ENCODE measurements at places on chromosomes 16 and 17.

DNA sequence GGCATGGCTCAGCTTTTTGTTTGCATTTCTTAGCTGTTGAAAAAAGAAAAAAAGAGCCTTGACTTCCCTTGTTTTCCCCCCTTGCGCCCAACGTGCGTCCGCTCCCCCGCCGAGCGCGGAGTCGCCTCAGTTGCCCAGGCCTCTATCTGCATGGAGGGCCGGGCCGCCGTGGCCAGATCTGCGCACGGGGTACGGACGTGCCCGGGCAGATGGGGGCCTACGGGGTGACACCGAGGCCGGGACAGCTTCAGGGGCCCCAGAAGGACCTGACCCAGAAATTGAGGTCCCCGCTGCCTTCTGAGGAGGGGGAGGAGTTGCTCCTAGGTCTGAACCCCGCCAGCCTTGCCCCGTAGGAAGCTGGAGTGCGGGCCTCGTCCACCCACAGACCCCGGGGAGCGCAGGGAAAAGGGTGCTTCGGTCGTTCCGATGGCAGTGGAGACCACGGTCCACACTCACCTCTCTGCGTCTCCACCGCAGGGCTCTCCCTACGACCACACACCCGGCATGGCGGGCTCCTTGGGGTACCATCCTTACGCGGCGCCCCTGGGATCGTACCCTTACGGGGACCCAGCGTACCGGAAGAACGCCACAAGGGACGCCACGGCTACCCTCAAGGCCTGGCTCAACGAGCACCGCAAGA is 1.5 kb downstream of the IRX5 start:
- peak; percentile 61 for DNase-seq

- no peak for DNase-seq
These were observed 29.7 kb downstream of the MBTPS1 start for GRCh38 chr16:84087001-84087400.

DNA sequence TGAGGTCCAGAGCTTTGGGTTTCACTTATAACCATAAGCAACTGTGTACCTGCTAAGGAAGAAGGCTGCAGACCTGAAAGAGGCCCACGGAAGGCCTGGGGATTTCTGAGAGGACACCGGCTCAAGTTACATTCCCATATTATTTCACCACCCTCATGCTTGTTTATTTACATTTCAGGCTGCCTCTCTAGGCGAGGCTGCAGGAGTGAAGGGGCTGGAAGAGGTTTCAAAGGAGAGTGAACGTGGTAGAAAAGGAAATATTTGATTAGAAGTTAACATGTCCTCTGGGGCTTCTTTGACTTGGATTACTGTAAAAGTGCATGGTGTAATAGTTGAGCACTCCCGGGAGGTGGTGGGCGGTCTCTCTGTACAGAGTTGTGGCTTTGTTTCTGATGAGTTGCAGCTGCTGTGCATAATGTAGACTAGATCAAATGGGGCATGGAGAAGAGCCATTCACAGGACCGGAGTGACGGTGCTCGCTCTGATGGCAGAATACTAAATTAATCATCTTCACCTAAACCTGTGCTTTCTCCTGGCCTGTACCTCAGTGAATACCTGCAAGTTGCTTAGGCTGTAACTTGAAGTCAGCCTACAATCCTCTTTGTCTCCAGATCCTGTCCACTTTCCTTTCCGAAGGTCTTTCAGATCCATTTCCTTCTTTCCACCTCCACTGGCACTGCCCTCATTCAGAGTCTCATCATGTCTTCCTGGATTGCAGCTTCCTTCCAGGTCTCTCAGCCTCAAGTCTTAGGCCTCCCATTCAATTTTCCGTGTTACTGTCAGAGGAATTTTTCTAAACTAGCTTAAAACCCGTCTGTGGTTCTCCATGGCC is 1.9 kb upstream of the CPD start:
- DNase-seq = peak; percentile 78

DNA sequence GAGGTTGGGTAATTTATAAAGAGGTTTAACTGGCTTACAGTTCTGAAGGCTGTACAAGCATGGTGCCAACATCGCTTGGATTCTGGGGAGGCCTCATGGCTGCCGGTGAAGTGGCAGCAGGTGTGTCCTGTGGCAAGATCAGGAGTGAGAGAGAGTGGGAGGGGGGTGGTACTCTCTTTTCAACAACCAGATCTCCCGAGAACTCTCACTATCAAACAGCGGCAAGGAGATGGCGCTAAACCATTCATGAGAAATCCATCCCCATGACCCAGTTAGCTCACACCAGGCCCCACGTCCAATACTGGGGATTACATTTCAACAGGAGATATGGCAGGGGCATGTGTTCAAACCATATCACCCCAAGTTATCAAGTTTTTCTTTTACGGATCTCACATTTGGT is 44.0 kb upstream of the CBX4 start:
- no peak for DNase-seq

DNA sequence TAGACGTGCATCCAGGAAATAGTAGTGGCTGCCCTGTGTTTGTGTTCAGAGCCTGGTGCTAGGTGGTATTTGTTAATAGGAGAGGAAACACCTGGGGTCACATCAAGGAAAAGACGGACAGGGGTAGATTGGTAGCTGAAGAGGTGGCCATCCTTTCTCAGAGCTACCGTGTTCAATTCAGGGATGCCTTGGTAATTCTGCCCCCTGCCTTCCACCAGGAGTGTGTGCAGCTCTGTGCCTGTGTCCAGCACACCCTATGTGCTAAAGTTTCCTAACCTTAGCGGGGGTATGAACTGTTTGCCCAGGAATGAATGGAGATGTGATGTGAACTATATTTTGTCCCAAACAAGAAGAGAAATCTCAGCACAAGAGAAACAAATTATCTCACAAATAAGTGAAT is 174.1 kb upstream of the MPHOSPH6 start:
- DNase-seq = no peak

DNA sequence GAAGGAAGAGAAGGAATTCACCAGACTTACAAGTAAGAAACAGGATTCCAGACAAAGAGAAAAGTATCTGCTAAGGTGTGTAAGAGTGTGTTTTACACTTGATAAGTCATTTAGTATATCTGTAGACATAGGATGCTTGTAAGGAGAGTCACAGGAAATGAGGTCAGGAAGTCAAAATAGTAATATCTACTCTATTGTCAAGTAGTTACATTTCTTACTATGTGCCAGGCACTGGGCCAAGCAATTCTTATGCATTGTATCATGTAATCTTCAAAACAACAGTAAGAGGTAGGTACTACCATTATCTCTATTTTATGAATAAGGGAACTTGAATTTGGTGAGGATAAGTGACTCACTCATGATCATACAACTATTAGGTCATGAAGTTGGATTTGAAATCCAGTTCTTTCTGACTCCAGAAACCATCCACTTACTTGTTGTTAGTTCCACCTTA is 129.1 kb downstream of the SNX11 start:
- DNase-seq = no peak

DNA sequence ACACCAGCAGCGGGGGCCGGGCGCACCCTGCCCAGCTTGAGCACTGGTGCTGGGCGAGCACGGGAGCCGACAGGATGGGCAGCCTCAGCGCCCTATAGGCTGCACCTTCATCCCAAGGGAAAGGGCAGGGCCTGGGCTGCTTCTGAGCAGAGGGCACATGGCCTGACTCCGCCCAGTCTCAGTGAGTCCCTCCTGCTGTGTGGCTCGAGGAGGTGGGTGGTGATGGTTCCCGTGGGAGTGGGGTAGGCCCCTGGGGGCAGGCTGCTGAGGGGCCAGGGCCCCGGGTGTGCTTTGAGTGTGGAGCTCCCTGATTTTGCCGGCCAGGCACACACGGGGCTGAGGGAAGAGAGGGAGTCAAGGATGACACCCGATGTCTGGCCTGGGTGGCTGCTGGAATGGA is 37.9 kb downstream of the TSC2 start:
- DNase-seq = no peak

- DNase-seq = no peak
These were observed 31.5 kb downstream of the NEUROD2 start for GRCh38 chr17:39576187-39576586.

DNA sequence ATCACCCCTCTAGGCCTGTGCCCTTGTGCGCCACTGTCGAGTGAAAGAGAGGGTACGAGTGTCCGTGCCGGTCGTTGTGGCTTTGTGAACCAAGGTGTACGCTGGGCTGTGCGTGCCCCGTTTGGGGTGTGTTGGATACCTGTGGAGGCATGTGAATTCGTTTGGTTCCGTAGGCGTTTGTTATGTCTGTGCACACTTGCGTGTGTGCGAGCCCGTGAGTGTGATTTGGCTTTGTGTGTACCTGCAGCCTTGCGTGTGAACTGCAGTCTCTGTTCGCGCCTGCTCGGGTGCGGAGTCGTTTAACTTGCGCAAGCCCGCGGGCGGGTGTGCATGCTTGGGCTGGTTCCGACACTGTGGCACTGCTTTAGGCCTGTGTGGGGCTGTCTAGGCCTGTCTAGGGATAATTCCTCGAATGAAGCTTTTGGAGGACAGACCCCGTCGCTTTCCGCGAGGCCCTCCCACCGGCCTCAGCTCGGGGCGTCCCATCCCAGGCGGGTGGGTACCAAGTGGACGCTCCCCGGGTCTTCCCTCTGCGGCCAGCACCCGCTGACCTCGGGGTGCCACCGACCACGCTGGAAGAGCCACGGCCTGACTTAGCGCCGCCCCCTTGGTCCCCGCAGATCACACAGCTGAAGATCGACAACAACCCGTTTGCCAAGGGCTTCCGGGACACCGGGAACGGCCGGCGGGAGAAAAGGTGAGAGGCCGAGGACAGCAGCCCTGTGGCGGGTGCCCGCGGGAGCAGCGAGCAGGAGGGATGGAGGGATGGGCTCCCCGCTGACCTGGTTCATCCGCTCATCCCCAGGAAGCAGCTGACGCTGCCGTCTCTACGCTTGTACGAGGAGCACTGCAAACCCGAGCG is 4.4 kb downstream of the TBX2 start:
- peak; percentile 69 for DNase-seq

GRCh38 chr16:81527477-81528178 is 83.0 kb downstream of the CMIP start:
- no peak for DNase-seq

GRCh38 chr17:28370035-28370743 is at the start of gene VTN:
VTN (minus strand) TSS chr17:28370307; CDS start chr17:28370203, 104 bp downstream.
- no peak for DNase-seq

DNA sequence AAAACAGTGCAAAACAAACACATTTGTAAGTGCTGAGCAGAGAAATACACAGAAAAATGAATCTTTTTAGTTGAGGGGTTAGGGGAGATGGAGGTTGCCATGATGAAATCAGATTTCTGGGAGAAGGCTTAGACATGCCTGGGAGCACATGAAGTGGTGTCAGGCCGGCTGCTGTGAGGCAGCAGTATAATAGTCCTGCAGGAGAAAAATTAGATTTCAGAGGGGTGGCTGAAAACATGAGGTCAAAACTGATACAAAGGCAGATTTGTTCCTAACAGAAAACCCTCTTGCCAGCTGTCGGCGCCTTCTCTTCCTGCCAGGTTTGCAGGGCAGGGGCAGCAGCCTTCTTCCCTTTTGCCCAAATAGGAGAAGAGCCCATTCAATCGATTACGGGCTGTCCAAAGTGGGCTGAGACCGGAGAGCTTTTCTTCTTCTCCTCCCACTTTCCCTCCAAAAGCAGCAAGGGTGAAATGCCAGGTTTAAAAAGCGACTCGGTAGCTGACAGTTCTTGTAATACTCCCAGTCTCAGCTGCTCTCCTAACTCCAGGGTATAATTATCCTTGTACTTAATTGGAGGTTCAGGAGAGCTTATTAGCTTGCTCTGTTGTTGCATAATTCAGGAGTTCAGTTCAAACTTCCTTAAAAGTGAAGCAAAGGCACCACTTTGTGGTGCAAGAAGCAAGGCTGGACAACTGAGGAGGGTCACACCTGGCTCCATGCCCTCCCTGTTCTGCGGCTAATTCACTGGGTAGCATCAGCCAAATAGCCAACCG is 80.0 kb downstream of the PCTP start:
- DNase-seq = no peak

- DNase-seq = no peak
These were observed 79.8 kb downstream of the EMP2 start for GRCh38 chr16:10500582-10500981.

- DNase-seq = no peak
These were observed 58.1 kb downstream of the SLFN11 start for GRCh38 chr17:35315283-35315682.

DNA sequence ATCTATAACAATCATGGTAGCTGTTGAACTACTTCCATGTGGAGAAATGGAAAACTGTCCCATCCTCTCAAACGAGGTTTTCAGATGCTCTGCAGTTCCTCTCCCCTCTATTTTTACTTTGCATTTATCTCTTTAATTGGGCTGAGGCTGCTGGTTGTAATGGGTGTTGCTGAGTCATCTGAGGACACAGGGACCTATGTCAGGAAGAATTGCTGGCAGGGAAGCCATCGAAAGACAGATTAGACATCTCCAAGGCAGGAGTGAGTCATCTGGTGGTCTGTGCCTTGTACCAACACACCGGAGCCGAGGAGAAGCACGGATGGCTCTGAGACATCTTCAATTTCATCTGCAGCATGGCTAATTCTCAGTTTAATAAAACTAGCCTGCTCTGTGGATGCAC is 394.5 kb downstream of the GRIN2A start:
- no peak for DNase-seq

- DNase-seq = no peak
These were observed 8.3 kb downstream of the EME1 start for GRCh38 chr17:50381260-50381815.

DNA sequence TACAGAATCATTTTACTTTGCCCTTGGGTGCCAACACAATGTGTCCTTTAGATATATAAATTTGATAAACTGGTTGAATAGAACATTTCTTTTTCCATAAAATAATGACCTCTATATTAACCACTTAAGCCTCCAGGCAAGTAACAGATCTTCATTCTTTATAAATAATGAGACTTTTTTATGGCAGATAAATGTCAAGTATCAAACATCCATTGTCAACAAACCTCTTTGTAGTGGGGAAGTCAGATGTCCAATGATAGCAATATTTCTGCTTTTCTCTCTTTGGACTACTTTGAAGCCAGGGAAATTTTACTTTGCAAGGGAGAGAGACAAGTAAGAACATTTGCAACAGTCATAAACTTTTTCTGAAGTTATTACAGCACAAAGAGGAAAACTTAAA is 841.2 kb downstream of the CDH8 start:
- DNase-seq = no peak

- DNase-seq = no peak
These were observed 83.6 kb downstream of the SDK2 start for GRCh38 chr17:73560661-73561060.

DNA sequence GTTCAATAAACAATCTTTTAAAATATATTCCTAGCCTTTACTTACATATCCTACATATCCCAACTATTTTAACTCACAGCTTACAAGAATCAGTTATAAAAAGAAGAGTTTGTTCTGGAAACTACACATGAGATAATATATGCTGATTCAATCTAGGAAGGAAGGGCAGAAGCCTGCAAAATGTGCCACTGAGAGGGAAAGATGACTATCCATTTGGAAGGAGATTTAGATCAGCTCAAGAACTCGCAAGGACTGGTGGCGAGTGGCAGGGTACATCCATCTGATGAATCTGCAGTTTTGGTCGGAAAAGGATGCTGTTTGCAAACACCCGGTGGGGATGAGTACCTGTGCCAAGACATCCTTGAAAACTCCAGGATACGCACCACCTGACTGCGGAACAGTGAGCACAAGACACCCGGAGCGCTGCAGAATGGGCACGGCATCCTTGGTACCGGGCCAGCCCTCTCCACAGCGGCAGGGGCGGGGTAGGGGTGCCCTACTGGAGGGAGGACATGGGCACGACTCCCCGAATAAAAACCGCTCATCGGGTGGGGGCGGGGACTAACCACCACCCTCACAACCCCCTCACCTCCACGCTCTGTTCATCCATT is 723 bp downstream of the TRIM37 start:
- no peak for DNase-seq

GRCh38 chr17:82627405-82627804 is 20.8 kb downstream of the WDR45B start:
- no peak for DNase-seq

- no peak for DNase-seq
These were observed 9.7 kb downstream of the ACLY start for GRCh38 chr17:41909088-41909487.

GRCh38 chr17:82718986-82719685 is 2.6 kb downstream of the FN3KRP start:
- no peak for DNase-seq

All from right kidney (tissue), 9 donors.